Foreskin melanocyte (primary cell): ENCODE measurements at places on chromosomes 2 and 18.

DNA sequence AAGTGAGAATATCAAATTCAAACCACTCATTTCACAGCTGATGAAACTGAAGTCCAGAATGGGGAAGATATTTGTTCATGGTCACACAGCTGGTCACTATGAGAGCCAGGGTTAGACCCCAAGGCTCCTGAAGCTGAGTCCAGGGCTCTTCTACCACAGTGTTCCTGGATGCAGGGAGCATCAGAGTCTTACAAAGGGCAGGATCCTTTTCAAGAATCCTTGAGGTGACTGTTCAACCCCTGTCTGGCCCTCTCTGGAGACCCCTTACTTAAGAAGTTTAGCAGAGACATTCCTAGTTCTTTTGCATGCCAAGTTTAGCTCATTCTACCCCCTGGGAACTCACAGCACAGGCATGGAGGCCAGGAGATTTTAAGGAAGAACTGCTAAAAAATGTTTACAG, 15.7 kb downstream of the PROKR1 start:
- no peak for DNase-seq

DNA sequence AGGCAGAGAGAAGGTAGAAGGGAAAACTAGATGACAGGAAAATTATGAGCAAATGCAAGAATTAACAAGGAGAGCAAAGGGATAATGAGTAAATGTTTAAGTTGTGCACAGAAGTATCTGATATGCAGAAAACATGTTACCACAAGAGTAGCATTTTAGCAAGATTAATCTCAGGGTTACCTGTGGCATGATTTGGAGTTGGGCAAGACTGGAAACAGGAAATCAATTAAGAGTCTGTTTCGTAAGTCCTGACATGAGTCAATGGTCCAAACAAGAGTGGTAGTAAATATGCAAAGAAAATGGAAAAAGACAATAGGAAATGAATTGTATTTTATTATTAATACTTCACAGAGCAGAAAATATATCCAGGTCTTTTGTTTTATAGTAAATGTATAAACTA, 17.3 kb upstream of the MTX2 start:
- no peak for DNase-seq

- DNase-seq = peak; percentile 64
These were observed 44.1 kb downstream of the MREG start for GRCh38 chr2:215969131-215969841.

DNA sequence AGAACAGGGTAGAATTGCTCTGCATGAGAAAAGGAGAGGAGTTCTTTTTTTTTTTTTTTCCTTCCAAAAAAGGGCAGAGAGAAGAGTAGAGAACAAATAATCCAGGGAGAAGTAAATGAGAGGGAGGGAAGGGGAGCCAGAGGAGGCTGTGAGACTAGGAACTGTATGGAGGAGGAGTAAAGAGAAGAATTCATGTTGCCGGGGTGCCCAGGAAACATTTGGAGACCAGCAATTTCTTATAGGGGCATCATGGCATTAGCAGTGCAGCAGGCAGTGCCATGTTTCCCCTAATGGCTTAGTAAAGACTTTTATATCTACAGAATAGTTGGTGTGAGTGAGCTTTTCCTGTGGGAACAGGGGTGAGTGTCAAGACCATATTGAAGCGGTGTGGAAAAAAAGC, 86.4 kb upstream of the SESTD1 start:
- DNase-seq = no peak

DNA sequence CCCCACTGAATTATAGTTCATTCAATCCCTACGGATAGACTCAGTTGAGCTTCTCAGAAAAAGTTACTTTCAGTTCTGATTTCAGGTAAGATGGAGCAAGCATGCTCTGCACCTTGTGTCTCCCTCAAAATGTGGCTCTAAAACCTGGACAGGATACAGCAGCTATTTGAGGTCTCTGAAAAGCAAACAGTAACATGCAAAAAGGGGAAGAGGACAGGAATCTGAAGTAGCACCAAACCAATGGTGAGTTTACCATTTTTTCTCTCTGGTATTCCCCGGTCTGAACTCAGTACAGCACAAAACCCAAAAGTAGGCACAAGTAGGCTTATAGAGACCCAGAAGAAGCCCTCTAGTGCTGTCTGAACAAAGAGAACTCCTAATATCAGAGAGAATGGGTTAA, 34.1 kb downstream of the LANCL1 start:
- DNase-seq = no peak

DNA sequence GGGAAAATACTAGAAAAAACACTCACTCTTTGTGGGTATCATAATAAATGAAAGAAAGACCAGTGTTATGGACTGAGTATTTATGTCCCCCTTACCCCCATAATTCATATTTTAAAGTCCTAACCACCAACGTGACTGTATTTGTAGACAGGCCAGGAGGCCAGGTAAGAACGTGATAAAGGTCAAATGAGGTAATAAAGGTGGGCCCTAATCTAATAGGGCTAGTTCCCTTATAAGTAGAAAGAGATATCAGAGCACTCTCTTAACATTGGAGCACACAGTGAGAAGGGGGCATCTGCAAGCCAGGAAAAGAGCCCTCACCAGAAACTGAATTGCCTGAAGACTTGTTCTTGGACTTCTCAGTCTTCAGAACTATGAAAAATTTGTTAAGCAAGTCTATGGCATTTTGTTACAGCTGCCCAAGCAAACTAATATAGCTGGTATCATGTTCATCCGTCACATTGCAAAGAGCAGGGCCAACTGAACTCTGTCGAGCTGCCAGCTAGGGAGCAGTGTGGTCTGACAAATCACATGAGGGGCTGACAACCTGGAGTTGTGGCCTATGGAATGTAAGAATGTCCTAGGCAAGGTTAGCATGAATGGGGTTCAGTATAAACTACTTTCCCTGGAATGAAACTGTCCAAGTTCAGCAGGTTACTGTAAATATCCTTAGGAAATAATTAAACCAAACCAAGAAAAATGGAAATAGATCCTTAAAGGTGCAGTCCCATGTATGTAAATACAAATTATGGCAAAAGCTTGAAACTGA, 280.9 kb downstream of the ZNF385B start:
- no peak for DNase-seq

DNA sequence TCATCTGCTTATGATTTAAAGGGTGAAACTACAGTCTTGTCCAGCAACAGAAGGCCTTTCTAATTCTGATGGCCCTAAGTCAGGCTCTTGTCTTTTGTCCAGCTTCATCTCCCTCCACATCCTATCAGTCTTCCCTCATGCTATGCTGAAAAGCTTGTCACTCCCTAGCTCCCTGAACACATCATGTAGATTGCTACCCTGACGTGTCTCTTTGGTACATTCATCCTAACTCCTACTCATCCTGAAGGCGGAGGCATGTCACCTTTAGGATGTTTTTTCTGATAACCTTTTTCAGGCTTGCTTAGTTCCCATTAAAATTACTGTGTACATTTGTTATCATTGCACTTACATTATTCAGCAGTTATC, 78.4 kb upstream of the ARL5A start:
- no peak for DNase-seq

DNA sequence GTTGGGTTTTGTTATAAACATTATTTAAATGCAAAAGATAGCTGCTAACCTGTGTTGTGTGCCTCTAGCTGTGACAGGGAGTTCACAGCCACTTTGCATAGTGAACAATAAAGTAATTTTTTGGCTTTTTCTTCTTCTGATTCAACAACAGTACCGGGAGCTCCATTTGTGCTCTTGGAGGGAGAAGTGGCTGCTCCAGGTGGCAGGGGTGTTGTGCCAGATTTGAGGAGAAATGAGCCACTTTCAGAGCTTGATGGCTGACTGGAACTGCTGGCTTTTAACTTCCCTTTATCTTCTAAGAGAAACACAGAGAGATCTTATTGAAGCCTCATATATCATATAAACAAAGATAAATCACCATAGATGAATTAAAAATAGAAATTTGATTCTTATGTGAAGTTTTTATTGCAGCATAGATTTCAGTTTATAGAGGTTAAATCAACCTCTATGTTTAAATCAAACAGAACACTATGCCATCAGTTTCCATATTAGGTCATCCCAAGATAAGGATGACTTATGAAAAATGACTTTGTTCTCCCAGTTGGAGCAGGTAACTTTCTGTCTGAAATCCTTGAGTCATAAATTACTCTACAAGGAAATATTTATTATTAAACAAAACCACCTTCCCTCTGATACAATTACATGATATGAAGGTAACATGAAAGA, 182.0 kb upstream of the SESTD1 start:
- no peak for DNase-seq

DNA sequence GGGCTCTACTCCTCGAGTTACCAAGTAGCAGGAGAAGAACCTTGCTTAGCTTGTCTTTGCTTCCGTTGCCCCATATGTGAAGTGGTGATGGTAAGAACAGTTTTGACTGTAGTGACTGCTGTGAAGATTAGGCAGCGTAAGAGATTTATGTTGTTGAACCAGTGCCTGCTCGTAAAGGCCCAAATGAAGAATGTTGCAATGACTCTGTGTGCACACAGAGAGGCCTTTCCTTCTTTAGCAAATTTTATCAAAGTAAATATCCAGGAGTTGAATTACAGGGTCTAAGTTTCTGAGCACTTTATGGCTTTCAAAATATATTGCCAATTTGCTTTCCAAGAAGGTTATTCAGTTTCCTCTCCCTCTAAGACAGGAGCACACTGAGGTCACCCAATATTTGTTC, 14.5 kb downstream of the NTSR2 start:
- no peak for DNase-seq

- no peak for DNase-seq
These were observed at the start of gene NCK2 for GRCh38 chr2:105744909-105745853. NCK2 (plus strand) TSS chr2:105744912; CDS start chr2:105855064, 110,152 bp downstream.

DNA sequence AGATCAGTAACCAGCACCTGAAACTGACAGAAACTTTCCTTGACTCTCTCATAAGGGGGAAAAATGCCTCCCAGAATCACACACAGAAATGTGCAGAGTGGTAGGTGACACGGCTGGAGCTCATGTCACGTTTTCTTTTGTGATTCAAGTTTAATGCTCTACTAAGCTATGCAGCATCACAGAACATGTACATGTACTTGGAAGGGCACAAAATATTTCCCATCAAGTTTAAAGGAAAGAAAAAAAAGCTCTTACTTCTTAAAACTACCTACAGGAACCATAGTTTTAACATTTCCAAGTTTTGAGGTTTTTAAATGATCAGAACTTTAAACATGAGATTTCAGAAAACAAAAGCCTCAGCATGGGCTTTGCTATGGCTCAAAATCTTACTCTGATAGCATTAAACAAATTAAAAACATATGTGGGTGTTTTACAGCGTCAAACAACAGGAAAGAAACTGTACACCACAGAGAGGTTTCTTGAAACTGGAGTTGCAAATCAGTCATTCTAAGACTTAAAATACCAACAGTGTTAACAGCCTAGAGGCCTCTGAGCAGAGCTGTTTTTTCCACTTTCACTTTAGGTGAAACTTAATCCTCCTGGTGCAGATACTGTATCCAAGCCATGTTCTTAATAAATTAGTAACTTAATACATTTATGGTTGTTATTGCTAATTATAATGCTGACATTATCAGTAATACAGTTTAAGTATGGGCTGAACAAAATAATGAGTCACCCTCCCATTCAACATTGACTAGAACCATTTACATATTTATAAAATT, 30.1 kb downstream of the MBP start:
- no peak for DNase-seq

GRCh38 chr2:3461801-3462492, 57.4 kb downstream of the ADI1 start:
- DNase-seq = peak; percentile 41

DNA sequence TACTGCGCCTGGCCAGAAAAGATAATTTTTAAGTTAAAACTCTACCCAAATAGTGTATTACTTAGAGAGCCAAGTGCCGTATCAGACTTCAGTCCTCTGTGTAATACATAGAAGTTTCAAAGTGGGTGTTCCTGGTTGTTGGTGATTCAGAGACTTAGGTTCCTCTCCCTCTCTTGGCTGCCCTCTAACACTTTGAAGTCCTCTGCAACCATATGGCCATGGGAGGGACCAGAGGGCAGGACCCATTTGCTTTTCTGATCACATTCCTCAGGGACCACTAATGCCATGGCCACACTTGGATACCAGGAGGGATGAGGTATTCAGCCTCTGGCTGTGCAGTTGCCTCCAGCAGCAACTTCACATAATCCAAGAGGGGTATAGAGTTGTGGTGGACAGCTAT, 131.5 kb downstream of the CAPN13 start:
- no peak for DNase-seq

DNA sequence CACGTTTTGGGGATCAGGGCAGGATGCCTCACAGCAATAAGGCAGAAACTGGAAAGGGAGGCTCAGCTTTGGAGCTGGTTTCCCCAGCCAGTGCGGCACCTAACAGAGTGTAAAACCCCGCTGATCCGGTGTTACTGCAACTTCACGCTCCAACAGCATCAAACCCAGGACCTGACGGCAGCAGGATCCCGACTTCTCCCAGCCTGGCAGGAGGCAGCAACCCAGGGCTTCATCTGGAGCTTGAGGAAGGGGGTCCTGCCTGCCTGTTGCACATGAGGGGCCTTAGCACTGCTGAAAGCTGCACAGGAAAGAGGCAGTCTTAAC, 209.8 kb downstream of the MGAT5 start:
- DNase-seq = no peak

DNA sequence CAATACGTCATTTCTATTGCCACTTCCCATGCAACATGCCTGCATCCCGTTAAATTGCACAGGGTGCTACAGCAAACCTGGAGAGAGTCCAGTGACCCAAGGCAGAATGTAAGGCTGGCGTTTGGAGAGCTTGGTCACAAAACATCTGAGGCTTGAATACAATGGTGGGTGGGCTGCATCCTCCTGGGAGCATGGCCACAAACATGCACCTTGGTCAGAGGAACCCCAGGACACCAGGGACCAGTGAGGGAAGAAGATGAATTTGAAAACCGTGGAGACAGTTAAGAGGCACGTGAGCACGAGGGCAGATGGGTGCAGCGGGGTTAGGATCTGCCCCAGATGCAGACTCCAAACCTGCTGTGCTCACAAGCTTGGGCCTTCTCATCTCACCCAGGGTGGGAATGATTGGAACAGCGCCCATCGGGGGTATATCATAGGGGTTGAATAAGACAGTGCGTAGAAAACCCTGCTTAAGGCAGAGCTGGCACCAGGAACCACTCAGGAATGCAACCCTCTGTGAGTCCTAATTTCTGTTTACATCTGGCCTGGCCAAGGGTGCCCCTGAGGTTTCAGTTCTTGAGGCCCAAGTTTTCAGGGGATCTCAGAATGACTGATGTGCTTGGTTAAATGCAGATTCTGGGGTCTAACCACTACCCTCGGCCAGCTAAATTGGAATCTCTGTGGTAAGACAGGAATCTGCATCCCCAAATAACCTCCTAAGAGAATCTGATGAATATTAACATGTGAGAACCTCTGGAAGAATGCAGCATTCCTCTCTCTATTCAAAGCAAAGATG, 97.2 kb downstream of the ARL4C start:
- DNase-seq = no peak

- DNase-seq = no peak
These were observed 44.4 kb downstream of the MAP4K4 start for GRCh38 chr2:101741775-101742520.
